AG04449 (cell line): ENCODE measurements at places on chromosomes 16 and 17.
A peak's percentile ranks its signal among the peaks of the same experiment; 100 is the strongest.

GRCh38 chr17:46072998-46073397 is 73.9 kb downstream of the STH start:
- DNase-seq: peak; percentile 44

DNA sequence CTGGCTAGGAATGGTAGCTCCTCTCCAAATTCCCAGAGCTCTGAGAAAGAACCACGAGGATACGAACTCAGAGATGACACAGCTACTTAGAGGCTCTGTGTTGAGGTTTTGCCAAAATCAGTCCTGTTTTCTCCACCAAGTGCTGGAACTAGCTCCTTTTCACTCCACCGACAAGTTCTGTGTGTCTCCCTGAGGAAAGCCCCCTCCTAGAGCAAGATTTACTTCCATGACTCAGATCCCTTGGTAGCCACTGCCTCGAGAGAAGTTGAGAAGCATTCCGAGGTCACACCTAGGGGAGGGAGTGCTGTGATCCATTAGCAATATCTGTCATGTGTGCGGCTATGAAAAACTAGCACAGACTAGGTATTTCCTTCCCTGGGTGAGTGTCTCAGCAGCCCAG is 30.6 kb downstream of the IL21R start:
- no peak for DNase-seq

GRCh38 chr16:4690946-4691665 is 2.3 kb upstream of the NUDT16L1 start:
- no peak for DNase-seq

DNA sequence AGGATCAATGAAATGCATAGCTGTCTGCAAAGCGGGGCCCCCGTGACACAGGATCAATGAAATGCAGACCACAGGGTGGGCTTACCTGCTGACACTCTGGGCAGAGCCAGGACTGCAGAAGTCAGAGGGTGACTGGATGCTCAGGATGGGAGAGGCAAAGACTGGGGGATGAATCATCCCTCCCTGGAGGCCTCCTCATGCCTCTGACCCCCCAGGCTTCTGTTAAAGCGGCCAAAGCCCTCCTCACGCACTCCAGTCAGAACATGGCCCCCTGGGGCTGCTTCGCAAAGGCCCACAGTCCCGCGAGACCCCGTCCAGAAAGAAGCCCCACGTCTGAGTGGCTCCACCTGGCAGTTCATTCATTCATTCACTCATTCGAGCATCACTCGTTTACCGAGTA is 38.4 kb upstream of the FOXF1 start:
- no peak for DNase-seq

GRCh38 chr16:68889508-68890150 is 46.3 kb downstream of the TANGO6 start:
- DNase-seq: no peak

DNA sequence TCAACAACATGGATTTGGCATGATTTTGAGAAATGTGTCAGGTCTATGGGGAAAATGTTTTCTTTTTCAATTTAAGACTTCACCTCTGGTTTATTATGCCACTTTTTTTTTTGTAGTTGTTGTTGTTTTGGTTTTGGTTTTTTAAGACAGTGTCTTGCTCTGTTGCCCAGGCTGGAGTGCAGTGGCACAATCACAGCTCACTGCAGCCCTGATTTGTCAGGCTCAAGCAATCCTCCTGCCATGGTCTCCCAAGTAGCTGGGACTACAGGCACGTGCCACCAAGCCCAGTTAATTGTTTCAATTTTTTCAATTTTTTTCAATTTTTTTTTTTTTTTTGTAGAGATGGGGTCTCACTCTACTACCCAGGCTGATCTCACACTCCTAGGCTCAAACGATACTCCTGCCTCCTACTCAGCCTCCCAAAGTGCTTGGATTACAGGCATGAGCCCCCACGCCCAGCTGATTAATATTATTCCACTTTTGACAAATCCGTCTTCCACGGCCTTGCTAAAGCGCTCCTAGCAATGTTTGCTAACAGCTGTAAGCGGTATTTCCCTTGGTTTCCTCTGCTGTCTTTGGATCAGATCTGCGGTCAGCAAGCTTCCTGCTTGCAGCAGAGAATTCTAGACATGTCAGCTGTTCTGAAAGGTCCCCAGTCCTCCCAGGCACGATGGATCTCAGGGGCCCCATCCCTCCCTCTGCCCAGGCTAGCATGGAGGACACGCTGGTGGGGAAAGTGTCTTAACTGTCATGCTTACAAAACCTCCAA is 7.0 kb upstream of the MILR1 start:
- DNase-seq: peak; percentile 33

DNA sequence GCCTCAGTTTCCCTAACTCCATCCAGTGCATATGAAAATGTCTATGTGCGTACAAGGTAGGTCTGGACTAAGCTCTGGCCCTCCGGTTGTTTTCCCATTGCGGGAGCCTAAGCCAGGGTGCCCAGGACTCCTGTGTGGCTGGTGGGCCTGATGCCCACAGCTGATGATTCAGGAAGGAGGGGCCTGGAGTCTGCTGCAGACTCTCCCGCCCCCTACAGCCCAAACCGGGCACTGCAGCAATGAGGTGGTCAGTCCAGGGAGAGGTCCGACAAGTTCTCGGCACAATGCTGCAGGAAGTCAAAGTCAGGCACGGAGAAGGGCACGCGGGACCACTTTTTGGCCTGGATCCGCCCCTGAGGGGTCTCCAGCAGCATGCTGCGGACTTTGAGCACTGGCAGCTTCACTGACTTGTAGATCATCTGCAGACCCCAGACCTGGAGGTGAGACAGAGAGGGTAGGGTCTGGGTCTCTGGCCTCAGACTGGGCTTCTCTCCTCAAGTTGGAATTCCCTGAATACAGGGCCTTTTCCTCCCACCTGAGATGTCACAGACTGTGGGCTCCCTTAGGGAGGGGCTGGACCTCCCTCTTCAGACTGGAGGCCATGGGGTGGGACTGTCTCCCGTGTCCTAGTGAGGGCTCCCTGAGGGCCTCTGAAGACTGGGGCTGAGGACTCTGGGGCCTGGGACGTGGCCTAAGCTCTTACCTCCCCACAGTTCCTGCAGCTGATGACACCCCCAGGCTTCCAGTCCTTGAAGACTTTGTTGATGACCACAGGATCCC is 3.4 kb upstream of the ZNF385C start:
- DNase-seq: no peak

DNA sequence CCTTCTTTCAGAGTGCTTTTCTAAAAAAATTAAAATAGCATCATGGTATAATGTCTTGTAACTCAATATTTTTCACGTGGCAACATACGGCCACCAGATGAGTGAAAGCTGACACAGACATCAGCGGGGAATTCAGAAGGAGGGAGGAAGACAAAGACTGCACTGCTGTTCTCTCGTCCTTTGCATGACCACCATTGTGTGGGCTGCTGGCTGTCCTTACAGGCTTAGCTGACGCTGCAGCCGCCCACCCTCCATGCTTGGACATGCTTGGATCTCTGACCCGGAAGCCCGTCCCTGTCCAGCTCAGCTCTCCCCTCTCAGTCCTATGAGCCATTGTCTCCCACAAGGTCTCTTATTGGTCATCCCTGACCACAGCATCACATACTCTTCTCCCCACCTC is 11.4 kb upstream of the MLYCD start:
- no peak for DNase-seq
